ENCODE measurements at places on chromosomes 5 and 9.
A peak's percentile ranks its signal among the peaks of the same experiment; 100 is the strongest.

- no peak for DNase-seq
These were observed 432.9 kb downstream of the TLE4 start for GRCh38 chr9:80004714-80005113.

DNA sequence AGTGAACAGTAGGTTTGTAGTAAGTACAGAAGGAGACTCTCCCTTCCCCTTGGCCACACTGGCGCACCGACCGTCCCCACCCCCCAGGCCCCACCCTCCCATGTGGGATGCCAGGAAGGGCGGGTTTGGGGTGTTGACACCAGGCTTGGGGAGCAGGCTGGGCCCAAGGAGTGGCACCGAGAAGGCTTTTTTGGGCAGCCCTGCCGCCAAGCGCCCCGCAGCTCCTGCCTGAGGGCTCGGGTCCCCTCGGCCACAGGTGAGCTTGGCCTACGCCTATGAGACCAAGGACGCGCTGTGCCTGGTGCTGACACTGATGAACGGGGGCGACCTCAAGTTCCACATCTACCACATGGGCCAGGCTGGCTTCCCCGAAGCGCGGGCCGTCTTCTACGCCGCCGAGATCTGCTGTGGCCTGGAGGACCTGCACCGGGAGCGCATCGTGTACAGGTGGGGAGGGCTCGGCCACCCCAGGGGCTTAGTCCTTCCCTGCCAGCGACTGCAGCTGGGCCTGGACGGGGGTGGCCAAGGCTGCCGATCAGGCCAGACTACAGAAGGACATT is 7.3 kb downstream of the GRK6 start:
- DNase-seq: no peak

- DNase-seq: peak; percentile 98
These were observed 101.7 kb downstream of the UBAP2 start for GRCh38 chr9:33946779-33947535.

GRCh38 chr5:16140417-16140816 is 39.2 kb downstream of the MARCHF11 start:
- DNase-seq: no peak

GRCh38 chr5:39068099-39068498 is 6.1 kb downstream of the RICTOR start:
- DNase-seq: no peak

GRCh38 chr9:81890104-81890503 is 38.1 kb upstream of the SPATA31D4 start:
- peak; percentile 58 for DNase-seq

DNA sequence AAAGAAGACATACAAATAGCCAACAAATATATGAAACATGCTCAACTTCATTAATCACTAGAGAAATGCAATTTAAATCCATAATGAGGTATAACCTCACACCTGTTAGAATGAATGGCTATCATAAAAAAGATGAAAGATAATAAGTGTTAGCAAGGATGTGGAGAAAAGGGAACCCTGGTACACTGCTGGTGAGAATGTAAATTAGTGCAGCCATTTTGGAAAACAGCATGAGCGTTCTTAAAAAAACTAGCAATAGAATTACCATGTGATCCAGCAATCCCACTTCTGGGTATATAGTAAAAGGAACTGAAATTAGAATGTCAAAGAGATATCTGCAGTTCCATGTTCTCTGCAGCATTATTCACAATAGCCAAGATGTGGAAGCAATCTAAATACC is 64.2 kb upstream of the CEP78 start:
- no peak for DNase-seq

DNA sequence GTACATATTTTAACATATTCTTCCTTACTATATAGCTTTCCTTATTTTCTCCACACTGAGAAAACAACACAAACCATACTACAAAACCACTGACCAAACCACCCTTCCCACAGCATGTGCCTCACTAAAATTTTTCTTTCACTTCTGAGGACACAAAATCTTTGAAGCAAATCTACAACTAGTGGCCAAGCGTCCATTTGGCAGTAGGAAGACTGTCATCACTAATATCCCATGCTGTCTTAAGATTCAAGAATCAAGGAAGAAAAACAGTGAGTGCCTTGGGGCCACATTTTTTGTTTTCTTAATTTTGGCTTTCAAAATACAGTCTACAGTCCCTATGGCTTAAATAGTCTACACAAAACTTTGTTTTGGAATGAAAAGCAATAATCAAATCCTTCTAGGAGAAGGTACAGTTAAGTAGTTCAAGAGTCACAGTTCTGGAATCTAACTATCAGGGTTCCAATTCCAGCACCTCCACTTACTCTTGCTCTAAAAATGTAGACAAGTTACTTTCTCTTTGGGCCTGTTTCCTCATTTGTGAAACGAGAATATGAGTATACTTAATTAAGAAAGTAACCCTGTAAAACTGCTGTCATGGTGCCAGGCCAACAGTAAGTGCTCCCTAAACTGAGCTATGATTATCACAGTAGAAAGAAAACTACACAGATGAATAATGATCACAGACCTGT is 227.9 kb downstream of the BNC2 start:
- DNase-seq: no peak

DNA sequence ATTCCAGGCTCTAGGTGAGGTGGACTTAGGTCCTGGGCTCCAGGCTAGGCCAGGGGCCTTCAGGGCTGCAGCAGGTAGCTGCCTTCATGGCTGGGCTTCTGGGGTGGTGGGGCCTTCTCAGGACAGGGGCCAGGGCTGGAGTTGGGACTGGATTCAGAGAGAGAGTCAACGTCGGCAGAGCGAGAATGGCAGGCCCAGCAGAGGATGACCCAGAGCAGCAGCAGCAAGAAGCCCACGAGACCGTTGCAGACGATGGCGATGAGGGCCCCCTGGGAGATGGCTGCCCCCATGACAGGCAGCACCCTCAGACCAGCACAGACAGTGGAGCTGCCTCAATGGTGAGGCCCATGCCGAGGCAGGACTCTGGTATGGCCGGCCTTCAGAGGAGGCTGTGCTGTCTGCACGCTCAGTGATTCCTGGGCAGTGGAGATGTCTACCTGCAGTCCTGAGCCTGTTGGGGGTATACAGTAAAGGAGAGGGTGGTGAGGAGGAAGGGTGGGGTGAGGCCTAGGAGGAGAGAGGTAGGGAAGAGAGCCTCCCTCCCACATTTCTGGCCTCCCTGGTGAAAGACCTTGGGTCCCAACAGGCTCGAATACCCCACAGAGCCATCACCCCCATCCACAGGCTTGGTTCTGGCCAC is 1.3 kb downstream of the ENHO start:
- no peak for DNase-seq

DNA sequence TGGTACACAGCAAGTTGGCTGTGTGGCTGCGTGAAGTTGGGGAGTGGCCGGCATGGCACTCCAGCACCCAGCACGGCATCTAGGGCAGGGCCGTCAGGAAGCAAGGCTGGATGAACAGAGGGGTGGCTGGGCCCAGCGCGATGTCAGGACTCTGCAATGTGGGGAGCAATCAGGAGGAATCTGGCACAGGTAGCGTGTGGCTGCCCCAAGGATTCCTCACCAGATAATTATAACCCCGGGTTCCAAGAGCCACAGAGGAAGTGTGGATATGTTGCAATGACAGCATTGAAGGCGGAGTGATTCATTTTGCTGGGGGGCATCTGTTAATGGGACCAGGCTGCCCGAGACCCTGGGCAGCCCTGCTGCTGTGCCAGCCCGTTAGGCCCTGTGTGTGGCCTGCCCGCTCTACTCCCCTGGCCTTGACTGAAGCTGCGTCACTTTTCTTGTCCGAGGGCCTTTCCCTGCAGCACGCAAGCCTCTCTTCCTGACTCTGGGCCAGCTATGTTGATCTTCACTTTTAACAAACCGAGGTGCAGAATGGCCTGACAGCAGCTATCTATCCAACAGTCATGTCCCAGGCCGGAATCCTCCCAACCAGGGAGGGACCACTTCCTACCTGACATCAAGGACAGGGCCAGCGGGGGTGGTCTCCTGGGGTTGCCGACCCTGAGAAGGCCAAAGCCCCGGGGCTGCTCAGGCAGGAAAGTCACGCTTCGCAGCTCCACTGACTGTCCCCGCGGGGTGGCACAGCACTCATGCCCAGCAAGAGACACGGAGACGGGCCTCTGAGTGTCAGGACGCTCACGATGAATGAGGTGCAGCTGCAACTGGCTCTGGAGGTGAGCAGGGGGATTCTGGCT is 118.0 kb upstream of the PHYKPL start:
- DNase-seq: no peak

- peak; percentile 24 for DNase-seq
These were observed 47.0 kb upstream of the ZNF169 start for GRCh38 chr9:94212091-94212490.

DNA sequence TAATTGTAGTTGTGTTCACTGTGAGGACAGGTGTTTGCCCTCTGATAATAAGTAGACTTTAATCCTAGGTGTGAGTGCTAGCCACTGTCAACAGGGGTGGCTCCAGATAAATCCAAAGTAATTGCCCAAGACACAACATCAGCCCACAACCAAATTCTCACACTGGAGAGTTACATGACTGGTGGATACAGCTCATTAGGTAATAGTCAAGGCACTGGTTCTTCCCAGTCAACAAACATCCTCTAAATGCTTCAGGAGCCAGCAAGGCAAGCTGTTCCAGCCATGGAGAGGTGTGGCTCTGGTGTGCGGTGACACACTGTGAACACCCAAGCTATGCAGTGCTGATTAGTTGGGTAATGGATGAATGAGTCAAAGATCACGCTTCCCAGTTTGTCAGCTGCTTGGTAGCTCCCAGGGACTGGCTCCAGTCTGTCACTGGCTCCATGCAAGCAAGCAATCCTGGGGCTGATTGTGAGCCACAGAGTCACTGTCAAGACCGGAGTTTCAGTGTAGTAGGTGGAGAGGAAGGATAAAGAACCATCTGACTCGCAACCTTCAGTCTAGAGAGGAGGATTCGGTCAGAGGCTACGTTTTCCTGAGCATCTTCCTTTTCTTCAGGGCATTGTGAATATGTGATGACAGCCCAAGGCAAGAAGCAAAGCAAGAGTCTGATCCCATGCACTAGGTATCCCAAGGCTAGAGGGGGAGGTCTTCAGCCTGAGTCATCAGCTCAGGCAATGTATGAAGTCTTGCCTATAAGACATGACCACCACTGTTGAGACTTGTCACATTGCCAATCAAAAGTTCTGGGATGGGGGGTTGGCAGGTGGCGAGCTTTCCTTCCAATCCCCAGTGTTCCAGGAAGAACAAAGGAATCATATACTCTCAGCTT is 63.1 kb downstream of the UGCG start:
- peak; percentile 91 for DNase-seq

- DNase-seq: no peak
These were observed 47.8 kb upstream of the TMED7 start for GRCh38 chr5:115673596-115673995.

DNA sequence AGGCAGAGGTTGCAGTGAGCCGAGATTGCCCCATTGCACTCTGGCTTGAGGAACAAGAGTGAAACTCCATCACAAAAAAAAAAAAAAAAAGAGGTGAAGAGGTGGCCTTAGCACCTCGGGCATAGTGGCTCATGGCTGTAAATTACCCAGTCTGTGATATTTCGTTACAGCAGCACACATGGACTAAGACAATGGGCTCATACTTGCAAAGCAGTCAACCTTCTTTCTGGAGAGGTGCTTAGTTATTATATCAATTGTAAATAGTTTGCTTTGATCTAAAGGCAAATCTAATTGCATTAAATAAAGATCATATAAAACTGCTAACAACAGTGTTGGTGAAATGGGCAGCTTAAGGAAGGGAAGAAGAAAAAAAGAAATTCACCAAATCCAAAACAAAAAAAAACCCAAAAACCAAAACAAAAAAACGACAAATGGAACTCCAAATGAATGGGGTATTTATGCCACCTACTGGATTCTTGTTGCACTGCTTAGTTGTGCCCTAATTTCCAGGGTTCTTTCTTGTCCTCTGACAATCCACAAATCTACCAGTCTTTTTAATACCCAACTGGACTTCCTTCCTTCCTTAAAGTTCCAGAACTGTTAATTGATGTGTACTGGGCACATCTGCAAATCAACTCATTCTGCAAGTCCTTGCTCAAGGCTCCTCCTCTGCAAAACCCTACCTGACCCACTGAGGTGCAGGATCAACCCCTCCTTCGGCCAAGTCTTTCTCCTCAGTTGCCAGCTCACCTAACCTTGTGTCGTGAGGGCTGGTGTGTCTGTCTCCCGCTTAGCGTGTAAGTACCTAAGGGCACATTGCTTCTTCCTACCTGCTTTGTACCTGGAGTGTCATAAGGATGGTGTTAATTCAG is 35.0 kb upstream of the DMRT1 start:
- peak; percentile 66 for DNase-seq

- DNase-seq: no peak
These were observed 11.2 kb downstream of the SH3RF2 start for GRCh38 chr5:145947581-145947980.

DNA sequence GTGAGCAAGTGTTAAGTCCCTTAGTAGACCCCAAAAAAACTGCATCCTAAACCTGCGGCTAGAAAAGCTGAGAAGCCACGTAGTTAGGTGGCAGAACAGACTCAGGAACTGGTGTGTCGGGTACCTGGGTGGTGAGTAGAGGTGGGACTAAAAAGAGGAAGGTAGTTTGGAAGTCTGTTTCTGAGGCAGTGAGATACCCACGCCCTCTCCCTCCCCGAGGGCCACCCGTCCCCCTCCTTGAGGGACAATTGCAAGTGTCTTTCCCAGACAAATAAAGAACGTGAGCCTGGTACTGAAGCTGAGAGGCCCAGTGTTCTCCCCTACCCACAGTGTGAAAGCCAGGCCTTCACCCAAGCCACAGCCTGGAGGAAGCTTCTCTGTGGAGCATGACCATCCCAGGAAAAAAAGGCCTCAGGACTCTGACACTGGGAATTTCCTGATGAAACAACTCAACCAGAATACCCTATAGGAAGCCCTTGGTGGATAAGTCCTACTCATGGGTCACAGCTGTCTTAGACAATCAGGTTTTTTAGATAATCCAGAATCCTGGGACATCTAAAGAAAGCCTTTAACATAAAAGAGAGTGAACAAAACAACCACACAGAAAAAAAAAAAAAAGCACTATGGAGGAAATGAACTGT is 7.0 kb upstream of the CD74 start:
- DNase-seq: no peak

DNA sequence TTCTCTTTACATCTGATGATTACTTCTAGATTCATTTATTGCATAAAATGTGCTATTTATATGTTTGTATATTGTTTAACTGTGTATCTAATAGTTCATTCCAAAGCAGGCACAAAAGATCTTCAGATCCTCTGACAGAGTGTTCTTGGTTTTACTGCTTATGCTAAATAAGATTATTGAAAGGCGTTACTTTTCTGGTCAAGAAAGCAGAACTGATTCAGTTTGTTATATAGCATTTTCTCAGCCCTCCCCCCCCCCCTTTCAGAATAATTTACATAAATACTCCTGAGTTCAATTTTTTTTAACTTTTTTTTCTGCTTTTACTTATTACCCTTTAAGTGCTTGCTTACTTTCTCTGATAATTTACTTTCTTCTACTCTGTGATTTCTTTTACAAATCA is 15.4 kb downstream of the CDC42SE2 start:
- DNase-seq: no peak

DNA sequence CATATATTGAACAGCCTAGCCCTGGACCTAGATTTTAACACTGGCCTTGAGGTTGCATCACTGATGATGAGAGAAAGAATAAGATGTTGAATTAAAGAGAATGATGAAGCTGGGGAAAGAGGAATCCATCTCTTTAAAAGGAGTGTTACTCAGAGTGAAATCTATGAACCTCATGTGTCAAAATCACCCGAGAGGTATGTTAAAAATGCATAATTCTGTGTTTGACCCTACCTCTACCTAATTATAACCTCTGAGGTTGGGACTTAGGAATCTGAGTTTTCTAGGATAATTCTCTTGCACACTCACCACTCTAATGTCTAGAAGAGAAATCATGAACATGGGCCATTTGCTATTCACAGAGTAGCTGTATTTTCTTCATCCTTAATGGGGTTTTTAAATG is 479.4 kb downstream of the ENC1 start:
- no peak for DNase-seq

Measured in fibroblast of the aortic adventitia (primary cell).